ENCODE measurements at places on chromosomes 5 and 9.

- DNase-seq = no peak
These were observed 262.9 kb downstream of the ARRDC3 start for GRCh38 chr5:91119981-91120850.

- no peak for DNase-seq
These were observed 2.6 kb downstream of the MAN1B1 start for GRCh38 chr9:137089232-137089947.

GRCh38 chr9:115226152-115226551 lies 108.2 kb upstream of the TNC start:
- no peak for DNase-seq

- DNase-seq = no peak
These were observed 28.3 kb upstream of the GAS1 start for GRCh38 chr9:86975606-86976005.

GRCh38 chr5:64526734-64527439 lies 21.1 kb downstream of the RGS7BP start:
- DNase-seq = no peak

DNA sequence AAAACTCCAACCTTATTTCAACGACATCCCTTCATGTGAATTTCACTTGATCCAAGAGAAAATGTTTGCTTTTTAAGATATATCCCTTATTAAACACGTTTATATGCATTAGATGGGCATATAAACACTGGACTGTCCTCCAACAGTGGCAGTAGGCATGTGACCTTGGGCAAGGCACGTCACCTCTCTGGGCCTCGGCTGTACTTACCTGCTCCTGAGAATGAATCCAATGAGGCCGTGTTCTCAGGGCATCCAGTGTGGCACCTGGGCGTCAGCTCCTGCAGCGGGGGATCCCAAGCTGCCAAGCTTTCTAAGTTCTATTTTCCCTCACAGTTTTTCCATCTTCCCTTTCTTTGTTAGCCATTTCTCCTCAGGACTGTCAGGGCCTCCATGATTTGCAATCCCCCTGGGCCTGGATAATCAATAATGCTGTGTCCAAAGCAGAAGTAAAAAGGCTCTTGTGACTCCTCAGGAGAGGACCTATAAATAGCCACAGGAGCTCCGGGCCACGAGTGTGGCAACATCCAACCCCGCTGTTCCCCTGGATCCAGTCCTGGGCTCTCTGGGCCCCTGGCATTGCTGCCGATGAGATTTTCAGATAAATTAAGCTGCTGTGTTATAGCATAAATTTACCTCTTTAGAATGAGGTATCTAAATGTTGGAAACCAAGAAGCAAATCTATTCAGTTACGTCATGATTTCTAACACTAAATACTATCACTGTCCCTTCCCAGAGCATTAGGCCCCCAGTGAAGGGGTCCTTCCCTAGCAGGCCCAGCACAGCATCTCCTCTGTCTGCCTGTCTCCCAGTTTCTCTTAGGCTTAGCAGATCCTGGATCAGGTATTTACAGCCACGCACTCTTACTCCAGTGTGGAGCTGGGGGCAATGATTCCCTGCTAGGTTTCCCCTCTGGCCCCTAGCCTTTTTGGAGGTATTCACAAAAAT lies 76.8 kb downstream of the PTPN3 start:
- DNase-seq = no peak
